Tibial artery (tissue), 4 donors: ENCODE measurements at places on chromosomes 7 and 10.

DNA sequence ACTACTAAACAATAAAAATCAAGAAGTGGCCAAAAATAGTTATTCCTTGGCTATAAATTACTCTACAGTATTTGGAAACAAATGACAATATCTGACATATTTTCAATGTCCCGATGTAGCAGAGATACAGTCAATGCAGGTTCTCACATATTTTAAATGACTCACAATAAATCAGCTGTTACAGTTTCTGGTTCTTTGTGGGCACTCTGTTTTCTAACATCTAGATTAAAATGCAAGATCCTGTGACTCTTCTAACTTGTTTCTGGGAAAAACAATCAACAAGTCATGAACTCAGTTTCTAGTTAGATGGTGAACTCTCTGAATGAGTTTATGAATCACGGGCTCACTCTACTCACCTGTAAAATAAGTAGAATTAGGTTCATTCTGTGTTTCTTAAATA is 849.6 kb upstream of the MBL2 start:
- no peaks in the 10 kb centered on the region for H3K4me1 ChIP-seq
- H3K27me3 ChIP-seq: no peaks in the 10 kb centered on the region
- no peak overlapping the region for H3K27ac ChIP-seq
- no peak for DNase-seq
- H3K4me3 ChIP-seq: no peak overlapping the region

DNA sequence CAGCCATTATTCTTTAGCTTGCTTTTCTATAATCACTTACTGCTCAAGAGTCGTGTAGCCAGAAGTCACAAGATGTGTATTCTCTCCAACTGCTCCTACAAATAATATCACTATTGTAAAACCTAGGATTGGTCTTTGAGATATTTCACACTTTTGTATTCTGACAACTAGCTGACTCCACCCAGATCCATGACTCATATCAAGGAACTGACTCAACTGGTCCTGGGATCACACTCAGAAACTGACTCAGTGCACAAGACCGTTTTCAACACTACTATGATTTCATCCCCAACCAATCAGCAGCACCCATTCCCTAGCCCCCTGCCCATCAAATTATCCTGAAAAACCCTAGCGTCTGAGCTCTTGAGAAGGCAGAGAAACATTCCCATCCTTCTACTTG is 56.5 kb upstream of the ORC5 start:
- no peak overlapping the region for H3K27ac ChIP-seq
- H3K4me1 ChIP-seq: no peaks in the 10 kb centered on the region
- no peak for DNase-seq
- no peak overlapping the region for H3K4me3 ChIP-seq
- H3K27me3 ChIP-seq: no peaks in the 10 kb centered on the region
- H3K36me3 ChIP-seq: no peaks in the 10 kb centered on the region

GRCh38 chr7:128831994-128832879 is 2.0 kb downstream of the FLNC start:
- H3K4me1 ChIP-seq: peaks cover 86% of the 10 kb centered on the region
- H3K4me3 ChIP-seq: peak overlapping the region; percentile 78
- H3K36me3 ChIP-seq: no peaks in the 10 kb centered on the region
- peak overlapping the region; percentile 95 for H3K27ac ChIP-seq

GRCh38 chr7:92674379-92674778 is 84.2 kb upstream of the FAM133B start:
- H3K27ac ChIP-seq: no peak overlapping the region
- DNase-seq: no peak
- H3K27me3 ChIP-seq: no peaks in the 10 kb centered on the region
- H3K4me3 ChIP-seq: no peak overlapping the region

DNA sequence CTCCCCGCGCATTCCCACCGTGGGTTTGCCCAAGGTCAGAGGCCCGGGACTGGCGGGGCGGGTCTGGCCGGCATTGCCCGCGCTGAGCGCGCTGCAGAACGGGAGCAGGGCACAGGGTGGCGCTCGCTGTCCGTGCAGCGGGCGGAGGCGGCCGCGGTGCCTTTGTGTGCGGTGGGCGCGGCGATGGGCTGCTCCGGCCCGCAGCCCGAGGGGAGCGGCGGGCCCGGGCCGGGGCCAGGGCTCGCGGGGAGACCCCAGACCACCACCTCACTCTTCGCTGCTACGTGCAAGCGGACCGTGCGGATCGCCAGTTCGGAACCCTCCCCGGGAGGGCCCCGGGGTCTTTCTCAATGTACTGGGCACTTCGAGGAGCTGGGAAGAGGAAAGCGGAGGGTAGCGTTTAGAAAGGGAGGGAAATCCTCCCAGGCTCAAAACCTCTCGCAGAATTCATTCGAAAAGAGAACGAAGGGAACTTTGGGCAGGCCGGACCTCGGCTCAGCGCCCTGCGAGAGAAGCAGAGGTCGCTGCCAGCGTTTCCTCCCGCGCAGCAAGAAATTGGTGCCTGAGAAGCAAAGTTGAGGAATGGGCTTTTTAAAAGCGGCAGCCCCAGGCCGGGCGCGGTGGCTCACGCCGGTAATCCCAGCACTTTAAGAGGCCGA is 8.5 kb downstream of the SP8 start:
- no peak overlapping the region for H3K27ac ChIP-seq
- H3K27me3 ChIP-seq: peaks cover 13% of the 10 kb centered on the region
- H3K4me1 ChIP-seq: peaks cover 11% of the 10 kb centered on the region

GRCh38 chr10:6136215-6137201 is 47.7 kb downstream of the RBM17 start:
- no peaks in the 10 kb centered on the region for H3K36me3 ChIP-seq
- peaks cover 13% of the 10 kb centered on the region for H3K27me3 ChIP-seq

DNA sequence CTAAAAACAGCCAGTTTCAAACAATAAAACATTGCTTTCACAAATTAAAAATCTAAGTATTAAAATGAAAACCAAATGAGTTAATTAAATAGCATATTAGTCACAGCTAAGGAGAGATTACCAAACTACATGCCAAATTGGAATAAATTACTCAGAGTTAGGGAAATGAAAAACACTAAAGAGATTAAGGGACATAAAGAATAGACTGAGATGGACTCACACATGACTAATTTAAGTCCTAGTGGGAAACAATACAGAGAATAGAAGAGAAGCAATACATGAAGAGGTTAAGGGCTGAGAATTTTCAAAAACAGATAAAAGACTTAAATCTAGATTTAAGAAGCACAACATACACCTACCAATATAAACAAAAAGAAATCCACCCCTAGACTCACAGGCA is 110.6 kb downstream of the ZFAND4 start:
- H3K36me3 ChIP-seq: peaks cover 9% of the 10 kb centered on the region
- H3K4me3 ChIP-seq: no peak overlapping the region
- H3K27me3 ChIP-seq: no peaks in the 10 kb centered on the region
- H3K4me1 ChIP-seq: no peaks in the 10 kb centered on the region

DNA sequence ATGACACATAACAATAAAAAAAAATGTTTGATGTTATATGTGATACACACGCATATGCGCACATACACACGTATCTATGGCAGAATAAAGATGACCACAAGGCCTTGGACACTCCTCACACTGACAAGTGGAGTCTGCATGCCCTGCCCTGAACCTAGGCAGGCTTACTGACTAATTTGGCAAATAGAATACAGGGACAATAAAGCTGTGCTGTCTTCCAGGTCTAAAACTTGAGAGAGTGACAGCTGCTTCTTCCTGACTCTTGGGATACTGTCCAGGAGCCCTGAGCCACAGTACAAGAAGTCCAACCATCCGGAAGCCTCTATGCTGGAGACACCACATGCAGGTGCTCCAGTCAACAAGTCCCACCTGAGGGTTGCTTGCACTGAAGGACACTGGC is 20.3 kb downstream of the PARD3 start:
- no peaks in the 10 kb centered on the region for H3K4me1 ChIP-seq
- DNase-seq: no peak
- H3K4me3 ChIP-seq: no peak overlapping the region
- H3K27ac ChIP-seq: no peak overlapping the region
- no peaks in the 10 kb centered on the region for H3K27me3 ChIP-seq

DNA sequence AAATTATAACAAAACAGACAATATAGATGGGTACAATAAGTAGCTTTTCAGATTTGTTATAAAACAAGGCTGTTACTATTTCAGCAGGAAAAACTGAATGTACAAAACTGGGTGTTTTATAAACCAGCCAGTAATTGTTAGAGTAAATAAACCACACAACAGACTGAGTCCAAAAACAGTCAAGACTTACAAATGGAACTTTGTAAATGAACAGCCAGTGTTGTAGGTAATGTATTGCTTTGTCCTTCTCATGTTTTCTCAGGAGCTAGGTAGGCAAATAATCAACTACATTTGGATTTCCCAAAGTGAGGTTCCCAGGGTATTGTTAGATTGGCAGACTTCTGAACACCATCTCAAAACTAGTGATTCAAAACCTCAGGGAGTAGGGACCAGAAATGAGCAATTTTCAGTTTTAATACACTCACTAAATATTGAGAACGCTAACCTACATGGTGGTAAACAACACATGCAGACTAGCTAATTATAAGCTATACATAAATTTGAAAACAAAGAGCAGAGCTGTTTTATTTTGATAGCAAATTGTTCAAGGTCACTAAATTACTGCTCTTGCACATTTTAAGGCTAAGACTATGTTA is 36.2 kb downstream of the HERPUD2 start:
- H3K27me3 ChIP-seq: no peaks in the 10 kb centered on the region
- no peak overlapping the region for H3K27ac ChIP-seq
- H3K36me3 ChIP-seq: peaks cover 9% of the 10 kb centered on the region
- no peak for DNase-seq
- H3K4me1 ChIP-seq: no peaks in the 10 kb centered on the region

DNA sequence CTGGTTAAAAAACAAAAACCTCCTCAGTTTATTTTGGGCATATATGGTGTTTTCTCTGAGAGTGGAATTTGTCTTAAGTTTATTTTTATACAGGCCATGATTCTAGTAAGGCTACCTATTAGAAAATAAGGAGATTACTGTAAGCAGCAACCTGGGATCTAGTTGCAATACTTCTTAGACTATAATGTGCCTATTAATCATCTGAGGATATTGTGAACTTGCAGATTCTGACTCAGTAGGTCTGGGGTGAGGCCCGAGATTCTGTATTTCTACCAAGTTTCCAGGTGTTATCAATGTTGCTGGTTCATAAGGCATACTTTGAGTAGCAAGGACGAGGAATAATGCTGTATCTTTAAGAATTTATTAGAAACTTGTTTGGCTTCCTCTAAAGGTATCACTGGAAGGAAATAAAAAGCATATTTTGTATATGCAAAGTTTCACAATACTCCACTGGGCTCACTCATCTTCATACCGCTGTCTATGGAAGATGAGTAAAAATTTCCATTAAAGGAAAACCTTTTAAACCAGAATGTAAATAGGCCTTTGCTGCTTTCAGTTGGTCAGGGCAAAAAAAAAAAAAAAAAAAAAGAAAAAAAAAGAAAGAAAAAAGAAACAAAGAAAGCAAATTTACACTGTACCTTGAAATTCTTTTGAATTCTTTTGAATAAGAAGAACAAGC is 105.8 kb downstream of the BMPER start:
- no peaks in the 10 kb centered on the region for H3K4me1 ChIP-seq
- H3K4me3 ChIP-seq: no peak overlapping the region
- no peaks in the 10 kb centered on the region for H3K27me3 ChIP-seq
- no peak overlapping the region for H3K27ac ChIP-seq
- DNase-seq: no peak
- no peaks in the 10 kb centered on the region for H3K36me3 ChIP-seq

GRCh38 chr7:47611045-47611511 is 29.2 kb upstream of the TNS3 start:
- no peak overlapping the region for H3K4me3 ChIP-seq
- DNase-seq: no peak
- H3K27me3 ChIP-seq: no peaks in the 10 kb centered on the region
- H3K4me1 ChIP-seq: no peaks in the 10 kb centered on the region

DNA sequence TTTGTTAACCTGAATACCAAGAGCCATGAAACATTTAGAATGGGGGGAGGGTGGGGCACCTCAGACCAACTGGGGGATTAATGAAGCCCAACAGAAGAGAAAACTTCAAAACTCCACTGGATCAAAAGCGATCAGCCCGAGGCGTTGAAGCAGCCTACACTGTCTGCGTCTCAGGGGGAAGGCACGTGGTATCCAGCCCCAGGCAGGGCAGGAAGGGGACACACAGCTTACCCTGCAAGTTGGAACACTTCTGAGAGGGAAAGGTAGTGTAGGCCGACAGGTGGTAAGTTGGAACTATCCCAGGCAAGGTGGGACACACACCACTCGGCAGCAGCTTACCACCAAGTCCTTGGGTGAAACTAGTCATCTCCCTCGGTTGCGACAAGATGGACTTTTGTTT is 102.9 kb downstream of the TAX1BP1 start:
- H3K4me1 ChIP-seq: no peaks in the 10 kb centered on the region
- H3K27me3 ChIP-seq: no peaks in the 10 kb centered on the region
- H3K27ac ChIP-seq: no peak overlapping the region

DNA sequence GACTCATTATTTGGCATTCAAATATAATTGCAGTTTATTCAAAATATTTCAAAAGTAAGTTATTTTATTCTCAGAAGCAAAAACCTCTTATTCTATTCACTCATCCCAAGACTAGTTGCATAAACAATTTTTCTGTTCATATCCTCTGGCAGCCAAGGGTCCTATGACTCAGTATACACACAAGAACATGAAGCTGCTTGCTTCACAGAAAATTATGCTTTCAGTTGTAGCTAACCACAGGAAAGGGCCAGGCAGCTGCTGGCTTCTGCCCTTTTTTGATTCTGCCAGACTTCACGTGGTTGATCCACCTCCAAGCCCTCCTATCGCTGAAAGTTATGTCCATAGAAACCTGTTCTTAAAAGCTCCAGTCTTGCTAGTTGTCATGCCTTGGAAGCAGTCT is 108.8 kb downstream of the ABCA13 start:
- H3K4me3 ChIP-seq: no peak overlapping the region
- H3K36me3 ChIP-seq: no peaks in the 10 kb centered on the region
- no peak overlapping the region for H3K27ac ChIP-seq
- no peaks in the 10 kb centered on the region for H3K27me3 ChIP-seq
- no peak for DNase-seq

- H3K27ac ChIP-seq: no peak overlapping the region
- no peak for DNase-seq
- no peak overlapping the region for H3K4me3 ChIP-seq
- no peaks in the 10 kb centered on the region for H3K36me3 ChIP-seq
- no peaks in the 10 kb centered on the region for H3K4me1 ChIP-seq
- H3K27me3 ChIP-seq: no peaks in the 10 kb centered on the region
Measured at GRCh38 chr10:101438881-101439391, 85.0 kb downstream of the BTRC start.

DNA sequence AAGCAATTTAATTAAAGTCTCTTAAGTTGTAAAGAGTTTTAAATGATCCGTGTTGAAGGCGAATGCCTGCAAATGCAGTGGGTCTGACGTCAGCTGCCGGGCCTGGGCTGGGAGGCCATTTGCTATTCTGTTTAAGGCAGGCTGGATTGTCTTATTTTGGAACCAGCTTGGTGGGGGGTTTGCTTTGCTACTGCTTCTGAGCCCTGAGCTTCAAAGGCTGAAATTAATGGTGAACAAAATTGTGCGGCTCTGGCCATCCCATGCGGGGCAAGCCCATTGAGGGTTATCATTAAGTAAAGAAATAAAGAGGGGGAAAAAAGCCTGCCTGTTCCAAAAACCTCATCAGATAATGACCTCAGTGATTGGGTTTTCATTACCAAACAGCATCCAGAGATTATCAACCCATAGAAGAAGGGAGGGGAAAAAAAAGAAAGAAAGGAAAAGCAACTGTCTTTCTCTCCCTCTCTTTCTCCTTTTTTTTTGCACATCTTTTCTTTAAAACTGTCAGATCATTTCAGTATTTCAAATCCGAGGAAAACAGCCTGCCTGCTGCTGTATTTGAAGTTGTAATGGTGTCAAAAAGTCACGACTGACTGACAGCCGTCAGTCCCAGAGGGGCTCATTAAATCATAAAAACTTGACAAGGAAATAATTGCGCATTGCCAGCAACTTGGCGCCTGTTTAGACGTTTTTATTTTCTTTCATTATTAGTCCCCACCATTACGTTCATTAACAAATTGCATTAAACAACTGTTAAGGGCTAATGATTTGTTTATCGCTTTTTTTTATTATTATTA is 131.9 kb upstream of the TCF7L2 start:
- DNase-seq: no peak
- no peak overlapping the region for H3K4me3 ChIP-seq
- H3K36me3 ChIP-seq: no peaks in the 10 kb centered on the region
- H3K27ac ChIP-seq: no peak overlapping the region
